ENCODE measurements at places on chromosomes 1 and 21.

DNA sequence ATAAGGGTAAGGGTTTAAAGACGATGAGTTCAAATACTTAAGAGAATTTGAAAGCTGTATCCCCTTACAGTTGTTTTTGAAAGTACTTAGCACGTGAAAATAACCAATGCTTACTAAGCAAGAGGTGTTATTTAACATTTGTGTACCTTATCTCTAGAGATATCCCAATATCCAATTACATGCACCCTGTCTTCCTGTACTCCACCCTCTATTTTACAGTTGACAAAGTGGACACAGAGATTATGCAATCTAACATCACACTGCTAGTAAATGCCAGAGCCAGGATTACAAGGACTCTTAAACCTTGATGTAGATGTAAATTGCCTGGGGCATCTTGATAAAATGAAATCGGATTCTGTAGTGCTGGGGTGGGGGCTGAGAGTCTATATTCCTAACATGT lies 72.0 kb downstream of the GDAP2 start:
- H3K36me3 ChIP-seq: no peaks in the 10 kb centered on the region
- no peak for DNase-seq
- H3K27me3 ChIP-seq: no peaks in the 10 kb centered on the region
- no peak overlapping the region for H3K4me3 ChIP-seq

GRCh38 chr1:231481289-231481688 lies 47.2 kb upstream of the TSNAX start:
- peaks cover 8% of the 10 kb centered on the region for H3K27me3 ChIP-seq
- no peak for DNase-seq
- no peak overlapping the region for H3K4me3 ChIP-seq
- H3K4me1 ChIP-seq: no peaks in the 10 kb centered on the region
- no peaks in the 10 kb centered on the region for H3K36me3 ChIP-seq

DNA sequence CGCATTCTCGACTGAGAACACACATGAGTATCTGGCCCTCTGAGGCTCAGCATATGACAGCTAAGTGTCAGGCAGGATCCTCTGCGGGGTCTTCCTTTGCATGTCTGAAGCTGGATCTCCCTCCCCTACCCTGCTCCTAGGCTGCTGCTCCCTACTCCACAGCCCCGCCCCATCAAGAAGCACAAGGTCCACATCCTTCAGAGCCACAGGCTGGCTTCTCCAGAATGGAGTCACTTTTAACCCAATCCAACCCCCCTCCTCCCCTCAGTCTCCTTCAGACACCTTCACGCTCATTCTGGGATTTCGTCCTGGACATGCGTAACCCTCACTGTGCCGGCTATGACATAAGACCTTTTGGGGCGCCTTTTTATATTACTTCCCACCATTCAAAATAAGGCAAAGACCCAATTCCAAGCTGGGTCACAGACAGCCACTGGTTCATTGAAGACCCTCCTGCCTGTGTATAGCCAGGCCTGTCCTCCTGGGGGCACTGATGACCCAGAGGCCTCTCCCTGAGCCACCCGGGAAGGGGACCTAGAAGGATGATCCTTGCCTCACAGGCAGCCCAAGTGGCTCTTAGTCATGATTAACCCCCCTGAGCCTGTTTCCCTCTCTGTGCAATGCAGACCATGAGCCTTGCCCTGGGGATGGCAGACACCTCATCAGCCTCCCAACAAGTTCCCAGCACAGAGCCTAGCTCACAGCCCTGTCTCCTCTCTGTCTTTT lies 4.7 kb downstream of the ADGRB2 start:
- no peak for DNase-seq
- peaks cover 15% of the 10 kb centered on the region for H3K4me1 ChIP-seq
- H3K36me3 ChIP-seq: no peaks in the 10 kb centered on the region
- H3K4me3 ChIP-seq: no peak overlapping the region
- H3K27ac ChIP-seq: no peak overlapping the region

GRCh38 chr1:247246325-247247115 lies 9.4 kb upstream of the VN1R5 start:
- H3K4me1 ChIP-seq: no peaks in the 10 kb centered on the region
- no peak overlapping the region for H3K4me3 ChIP-seq
- no peak overlapping the region for H3K27ac ChIP-seq
- no peaks in the 10 kb centered on the region for H3K36me3 ChIP-seq

DNA sequence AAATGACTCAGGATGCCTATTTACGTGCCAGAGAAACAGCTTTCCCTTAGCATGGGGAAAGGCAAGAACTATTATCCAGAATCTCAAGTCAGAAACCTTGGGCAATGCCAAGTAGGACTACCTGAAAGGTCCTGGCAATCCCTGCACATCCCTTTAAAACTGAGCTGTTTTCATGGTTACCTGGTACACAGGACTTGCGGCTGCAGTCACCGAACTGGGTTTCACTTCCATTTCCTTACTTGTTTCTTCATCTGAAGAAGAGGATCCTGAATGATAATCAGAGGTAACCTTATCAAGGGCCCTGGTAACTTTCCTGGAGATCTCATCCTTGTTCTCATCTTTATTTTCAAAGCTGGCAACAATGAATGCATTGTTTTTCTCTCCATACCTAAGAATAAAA lies 14.3 kb downstream of the BTG3 start:
- H3K4me3 ChIP-seq: no peak overlapping the region
- DNase-seq: no peak
- H3K27ac ChIP-seq: no peak overlapping the region

GRCh38 chr1:21963477-21964217 lies 13.2 kb upstream of the CELA3B start:
- no peak overlapping the region for H3K27ac ChIP-seq
- H3K4me3 ChIP-seq: no peak overlapping the region
- H3K4me1 ChIP-seq: peaks cover 31% of the 10 kb centered on the region
- DNase-seq: no peak
- H3K27me3 ChIP-seq: no peaks in the 10 kb centered on the region
- H3K36me3 ChIP-seq: no peaks in the 10 kb centered on the region

DNA sequence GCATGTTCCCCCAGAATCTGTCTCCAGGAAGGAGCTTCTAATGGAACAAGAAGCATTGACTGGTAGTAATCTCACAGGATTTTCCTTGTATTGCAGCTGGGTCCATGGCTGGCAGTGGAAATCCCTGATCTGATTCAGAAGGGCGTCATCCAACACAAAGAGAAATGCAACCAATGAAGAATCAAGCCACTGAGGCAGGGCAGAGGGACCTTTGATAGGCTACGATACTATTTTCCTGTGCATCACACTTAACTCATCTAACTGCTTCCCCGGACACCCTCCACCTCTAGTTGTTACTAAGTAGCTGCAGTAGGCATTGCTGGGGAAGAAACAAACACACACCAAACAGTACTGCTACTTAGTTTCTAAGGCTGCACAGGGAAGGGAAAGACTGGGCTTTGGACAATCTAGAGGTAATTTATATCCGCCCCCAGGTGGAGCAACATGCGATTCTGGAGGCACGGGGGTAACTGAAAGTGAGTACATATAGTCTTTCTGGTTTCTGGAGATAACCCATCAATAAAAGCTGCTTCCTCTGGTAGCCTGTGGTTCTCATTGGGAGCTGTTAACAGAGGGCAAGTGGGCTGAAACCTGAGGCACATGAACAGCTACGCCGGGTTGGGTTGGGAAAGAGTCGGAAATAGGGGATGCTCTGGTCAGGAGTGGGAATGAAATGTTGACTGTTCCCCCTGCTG lies 837 bp upstream of the USP21 start:
- H3K27ac ChIP-seq: peak overlapping the region; percentile 87
- H3K27me3 ChIP-seq: no peaks in the 10 kb centered on the region
- no peak for DNase-seq

DNA sequence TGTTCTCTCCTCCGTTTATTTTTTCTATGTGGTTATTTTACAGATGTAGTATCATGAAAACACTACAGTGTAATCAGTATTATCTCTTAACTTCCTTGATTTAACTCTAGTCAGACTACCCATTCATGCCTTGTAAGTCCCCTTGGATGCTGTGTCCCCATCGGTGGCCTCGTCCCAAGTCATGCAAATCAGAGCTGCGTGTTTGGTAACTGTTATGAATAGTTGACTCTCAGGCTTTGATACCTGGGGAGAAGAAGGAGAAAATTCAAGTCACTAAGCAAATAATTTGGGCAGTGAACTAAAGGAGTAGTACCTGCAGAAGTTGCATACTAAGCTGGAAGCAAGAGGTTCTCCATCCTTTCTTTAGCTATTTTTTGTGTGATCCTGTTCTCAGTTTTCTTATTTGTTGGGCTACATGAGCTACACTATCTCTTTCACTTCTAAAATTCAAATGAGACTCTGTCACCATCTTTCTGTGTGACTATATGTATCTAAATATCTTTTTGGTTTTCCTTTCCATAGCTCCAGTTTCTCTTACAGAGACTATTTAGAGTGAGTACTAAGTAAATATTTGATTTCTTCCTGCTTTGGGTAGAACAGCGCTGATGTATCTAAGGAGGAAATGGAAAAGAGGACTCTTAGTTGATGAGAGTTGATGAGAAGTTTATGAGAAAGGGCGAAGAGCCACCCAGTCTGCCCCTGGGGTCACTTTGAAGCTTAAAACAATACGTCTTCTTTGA lies 50.9 kb downstream of the VANGL2 start:
- H3K27me3 ChIP-seq: no peaks in the 10 kb centered on the region
- DNase-seq: no peak
- H3K4me1 ChIP-seq: no peaks in the 10 kb centered on the region
- no peak overlapping the region for H3K4me3 ChIP-seq
- H3K27ac ChIP-seq: no peak overlapping the region

GRCh38 chr1:67723620-67724019 lies 38.6 kb downstream of the GADD45A start:
- H3K36me3 ChIP-seq: no peaks in the 10 kb centered on the region
- no peaks in the 10 kb centered on the region for H3K27me3 ChIP-seq
- peaks cover 45% of the 10 kb centered on the region for H3K4me1 ChIP-seq
- H3K4me3 ChIP-seq: no peak overlapping the region
- H3K27ac ChIP-seq: peak overlapping the region; percentile 78

DNA sequence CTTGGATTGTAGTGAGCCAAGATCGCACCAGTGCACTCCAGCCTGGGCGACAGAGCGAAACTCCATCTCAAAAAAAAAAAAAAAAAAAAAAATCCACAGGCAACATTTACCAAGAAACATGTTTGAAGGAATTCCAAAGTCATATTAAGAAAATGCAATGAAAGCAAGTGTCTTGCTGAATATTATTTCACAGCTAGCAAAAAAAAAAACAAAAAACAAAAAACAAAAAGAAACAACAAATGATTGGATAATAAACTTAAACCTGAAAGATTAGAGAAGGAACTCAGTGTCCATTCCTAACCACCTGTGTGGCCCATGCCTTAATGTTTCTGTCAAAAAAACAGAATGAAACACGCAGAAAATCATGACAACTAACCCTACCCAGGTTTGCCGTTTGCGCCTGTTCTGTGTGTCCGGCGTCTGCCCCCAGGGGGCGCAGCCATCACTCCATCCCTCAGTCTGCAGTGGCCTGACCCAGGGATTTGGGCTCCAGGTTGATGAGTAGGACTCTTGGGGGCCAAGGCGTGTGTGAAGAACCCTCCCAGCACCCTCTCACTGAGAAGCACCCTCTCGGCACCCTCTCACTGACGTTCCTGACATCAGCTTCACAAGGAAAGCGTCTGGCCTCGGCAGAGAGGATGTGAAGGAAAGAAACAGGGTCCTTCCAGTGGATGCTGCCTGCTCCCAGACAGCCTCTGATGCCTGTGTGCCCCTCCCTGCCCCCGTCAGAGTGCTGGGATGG lies 19.2 kb upstream of the PTTG1IP start:
- DNase-seq: no peak
- no peak overlapping the region for H3K4me3 ChIP-seq
- no peaks in the 10 kb centered on the region for H3K36me3 ChIP-seq
- no peaks in the 10 kb centered on the region for H3K27me3 ChIP-seq
- no peak overlapping the region for H3K27ac ChIP-seq

DNA sequence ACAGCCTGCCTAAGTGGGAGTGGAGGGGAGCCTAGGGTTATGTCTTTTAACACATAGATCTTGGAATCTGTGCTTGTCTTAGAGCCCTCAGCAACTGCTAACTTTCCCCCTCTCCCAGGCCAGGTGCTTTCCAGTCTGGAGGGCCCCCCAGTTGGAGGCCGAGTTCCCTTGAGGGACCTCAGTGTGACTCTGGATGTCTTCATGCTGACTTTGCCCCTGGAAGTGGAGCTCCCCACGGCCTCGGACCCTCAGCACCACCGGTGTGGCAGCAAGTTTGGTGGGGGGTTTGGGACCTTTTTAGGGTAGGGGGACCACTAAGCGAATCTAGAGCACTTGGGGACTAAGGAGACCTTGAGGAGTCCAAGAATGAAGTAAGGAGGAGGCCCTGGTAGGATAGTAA lies 22.9 kb downstream of the HYI start:
- peaks cover 10% of the 10 kb centered on the region for H3K4me1 ChIP-seq
- peaks cover 80% of the 10 kb centered on the region for H3K36me3 ChIP-seq
- DNase-seq: no peak
- no peak overlapping the region for H3K4me3 ChIP-seq

DNA sequence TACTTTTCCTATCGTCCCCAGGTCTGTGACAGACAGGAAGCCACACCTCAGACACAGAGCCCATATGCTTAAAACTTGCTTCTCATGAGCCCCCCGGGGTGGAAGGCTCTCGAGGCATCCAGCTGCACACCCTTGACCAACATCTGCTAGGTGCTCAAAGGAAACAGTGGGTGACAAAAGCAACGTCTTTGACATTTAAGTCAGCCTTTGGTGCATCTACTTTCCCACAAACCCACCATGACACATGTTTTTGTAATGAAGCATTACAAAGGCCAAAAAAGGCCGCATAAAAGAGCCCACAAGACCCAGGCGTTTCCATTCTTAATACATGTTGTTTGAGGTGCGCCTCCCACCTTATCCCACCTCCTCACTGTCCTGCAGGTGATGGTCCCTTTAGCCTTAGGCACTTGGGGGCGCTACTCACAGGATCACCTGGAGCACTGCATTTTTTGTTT lies 11.8 kb upstream of the FASLG start:
- no peaks in the 10 kb centered on the region for H3K4me1 ChIP-seq
- no peak overlapping the region for H3K4me3 ChIP-seq
- no peaks in the 10 kb centered on the region for H3K27me3 ChIP-seq
- H3K27ac ChIP-seq: no peak overlapping the region
- DNase-seq: no peak
- H3K36me3 ChIP-seq: no peaks in the 10 kb centered on the region

- no peak for DNase-seq
- no peaks in the 10 kb centered on the region for H3K27me3 ChIP-seq
- H3K27ac ChIP-seq: no peak overlapping the region
Measured at GRCh38 chr1:62841587-62842169, 57.7 kb downstream of the ATG4C start.

- H3K4me1 ChIP-seq: peaks cover 15% of the 10 kb centered on the region
- no peaks in the 10 kb centered on the region for H3K27me3 ChIP-seq
- peak overlapping the region; percentile 97 for H3K4me3 ChIP-seq
- H3K27ac ChIP-seq: peak overlapping the region; percentile 99
- DNase-seq: no peak
Measured at GRCh38 chr1:1573843-1574720, 581 bp downstream of the SSU72 start.

GRCh38 chr1:99965646-99966375 lies 4.0 kb upstream of the SLC35A3 start:
- H3K36me3 ChIP-seq: no peaks in the 10 kb centered on the region
- H3K27me3 ChIP-seq: no peaks in the 10 kb centered on the region
- H3K27ac ChIP-seq: no peak overlapping the region
- H3K4me3 ChIP-seq: no peak overlapping the region

GRCh38 chr1:5752746-5753548 lies 239.3 kb downstream of the NPHP4 start:
- H3K27me3 ChIP-seq: no peaks in the 10 kb centered on the region
- no peak overlapping the region for H3K4me3 ChIP-seq
- H3K4me1 ChIP-seq: no peaks in the 10 kb centered on the region
- no peak for DNase-seq
- H3K36me3 ChIP-seq: no peaks in the 10 kb centered on the region

- no peak for DNase-seq
- H3K36me3 ChIP-seq: no peaks in the 10 kb centered on the region
- peaks cover 62% of the 10 kb centered on the region for H3K27me3 ChIP-seq
- H3K27ac ChIP-seq: peak within 1 kb of the TSS; percentile 79
Measured at GRCh38 chr1:20588634-20589225, at the start of gene CDA. Gene CDA, plus strand, starts transcription at chr1:20589097. Its CDS starts 33 bp downstream, at chr1:20589130.
